ENCODE measurements at places on chromosomes 3 and 15.

DNA sequence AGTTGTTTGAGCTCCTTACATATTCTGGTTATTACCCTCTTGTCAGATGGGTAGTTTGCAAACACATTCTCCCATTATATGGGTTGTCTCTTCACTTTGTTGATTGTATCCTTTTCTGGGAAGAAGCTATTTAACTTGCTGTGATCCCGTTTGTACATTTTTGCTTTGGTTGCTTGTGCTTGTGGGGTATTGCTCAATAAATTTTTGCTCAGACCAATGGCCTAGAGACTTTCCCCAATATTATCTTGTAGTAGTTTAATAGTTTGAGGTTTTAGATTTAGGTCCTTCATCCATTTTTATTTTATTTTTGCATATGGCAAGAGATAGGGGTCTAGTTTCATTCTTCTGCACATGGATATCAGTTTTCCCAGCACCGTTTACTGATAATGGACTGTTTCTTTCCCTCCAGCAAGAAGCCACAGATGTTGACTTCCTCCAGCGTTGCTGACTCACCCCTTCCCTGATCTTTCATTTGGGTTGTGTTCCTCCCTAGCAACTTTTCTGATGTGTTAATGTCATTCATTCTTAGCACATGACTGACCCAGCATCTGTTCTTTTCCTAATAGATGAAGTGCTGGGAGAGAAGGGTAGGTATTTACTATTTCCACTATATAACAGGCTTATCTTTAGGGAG, 166.7 kb upstream of the SGO1 start:
- DNase-seq, result no peak

DNA sequence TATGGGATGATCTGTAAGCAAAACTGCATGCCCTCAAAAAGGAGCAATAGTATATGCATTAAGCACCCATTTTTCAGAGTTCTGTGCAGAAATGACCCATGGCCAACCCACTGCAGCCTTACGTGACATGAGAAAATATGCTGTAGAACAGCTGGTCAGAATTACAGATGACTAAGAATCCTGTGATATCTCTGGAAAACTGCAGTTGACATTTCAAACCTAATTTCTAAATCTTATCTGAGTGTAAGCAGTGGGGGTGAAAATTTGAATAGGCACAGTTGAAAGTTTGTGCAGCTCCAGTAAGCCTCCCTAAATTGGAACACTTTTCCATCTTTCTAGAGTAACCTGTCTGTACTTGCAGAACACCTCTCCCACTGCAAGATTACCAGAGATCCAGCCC, 28.7 kb upstream of the COL6A6 start:
- DNase-seq, result no peak

GRCh38 chr15:89109238-89109637, 21.0 kb downstream of the ABHD2 start:
- DNase-seq, result no peak

- DNase-seq, result no peak
These were observed 4.9 kb upstream of the ALAS1 start for GRCh38 chr3:52193065-52193464.

DNA sequence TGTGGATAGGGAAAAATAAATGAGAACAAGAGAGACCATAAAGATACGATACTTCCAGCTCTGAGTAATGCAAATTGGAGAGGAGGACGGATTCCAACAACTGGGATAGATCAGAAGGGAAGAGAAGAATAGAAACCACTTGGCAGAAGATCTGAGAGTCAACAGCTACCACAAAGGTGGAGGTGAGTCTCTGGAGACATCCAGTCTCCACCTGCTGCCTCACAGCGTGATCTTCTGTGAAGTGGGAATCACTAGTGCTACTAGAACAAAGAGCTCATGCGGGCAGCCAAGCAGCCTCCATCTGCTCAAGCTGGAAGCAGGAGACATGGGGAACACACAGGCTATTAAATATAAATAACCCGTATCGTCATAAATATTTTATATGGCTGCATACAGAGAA, 558.5 kb upstream of the CFAP20DC start:
- no peak for DNase-seq

DNA sequence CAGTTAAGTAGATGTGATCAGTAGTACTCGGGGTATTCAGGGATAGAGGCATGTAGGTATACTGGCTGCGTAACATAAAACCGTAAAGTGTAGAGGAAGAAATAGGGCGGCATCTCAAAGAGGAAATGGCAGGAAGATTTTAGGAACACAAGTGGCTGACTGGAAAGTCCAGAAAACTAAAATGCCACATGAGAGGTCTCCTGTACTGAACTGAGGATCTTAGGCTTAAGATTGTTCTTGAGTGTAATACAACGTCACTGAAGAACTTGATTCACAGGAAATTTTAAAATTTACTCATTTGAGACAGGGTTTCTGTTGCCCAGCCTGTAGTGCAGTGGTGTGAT, 2.3 kb upstream of the LMLN start:
- no peak for DNase-seq

DNA sequence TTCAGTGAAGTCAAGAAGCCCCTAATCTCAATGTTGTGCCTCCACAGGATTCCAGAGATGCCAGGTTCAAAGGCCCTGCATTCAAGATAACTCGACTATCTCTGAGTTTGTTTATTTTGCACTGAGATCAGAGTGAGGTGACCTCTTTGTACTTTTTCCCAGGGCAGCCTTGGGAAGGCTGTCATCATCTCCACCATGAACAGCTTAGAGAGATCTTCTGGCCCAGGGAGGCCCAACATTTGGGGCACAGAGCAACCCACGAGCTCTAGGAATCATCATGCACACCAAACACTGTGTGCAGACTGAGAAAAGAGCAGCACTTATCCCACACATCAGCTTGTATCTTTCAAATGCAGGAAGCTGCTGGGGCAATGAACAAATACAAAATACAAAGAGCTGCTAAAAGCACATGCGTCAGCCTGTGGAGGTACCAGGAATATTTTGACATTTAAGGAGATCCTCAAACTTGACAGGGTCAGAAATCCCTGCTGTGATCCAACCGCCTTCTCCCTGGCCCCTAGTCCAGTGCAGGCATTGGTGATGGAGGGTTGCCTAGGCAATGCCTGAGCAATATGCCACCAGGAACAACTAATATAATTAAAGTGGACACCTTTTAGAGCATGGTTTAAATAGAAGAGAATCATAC, 33.6 kb downstream of the TRIM42 start:
- no peak for DNase-seq

DNA sequence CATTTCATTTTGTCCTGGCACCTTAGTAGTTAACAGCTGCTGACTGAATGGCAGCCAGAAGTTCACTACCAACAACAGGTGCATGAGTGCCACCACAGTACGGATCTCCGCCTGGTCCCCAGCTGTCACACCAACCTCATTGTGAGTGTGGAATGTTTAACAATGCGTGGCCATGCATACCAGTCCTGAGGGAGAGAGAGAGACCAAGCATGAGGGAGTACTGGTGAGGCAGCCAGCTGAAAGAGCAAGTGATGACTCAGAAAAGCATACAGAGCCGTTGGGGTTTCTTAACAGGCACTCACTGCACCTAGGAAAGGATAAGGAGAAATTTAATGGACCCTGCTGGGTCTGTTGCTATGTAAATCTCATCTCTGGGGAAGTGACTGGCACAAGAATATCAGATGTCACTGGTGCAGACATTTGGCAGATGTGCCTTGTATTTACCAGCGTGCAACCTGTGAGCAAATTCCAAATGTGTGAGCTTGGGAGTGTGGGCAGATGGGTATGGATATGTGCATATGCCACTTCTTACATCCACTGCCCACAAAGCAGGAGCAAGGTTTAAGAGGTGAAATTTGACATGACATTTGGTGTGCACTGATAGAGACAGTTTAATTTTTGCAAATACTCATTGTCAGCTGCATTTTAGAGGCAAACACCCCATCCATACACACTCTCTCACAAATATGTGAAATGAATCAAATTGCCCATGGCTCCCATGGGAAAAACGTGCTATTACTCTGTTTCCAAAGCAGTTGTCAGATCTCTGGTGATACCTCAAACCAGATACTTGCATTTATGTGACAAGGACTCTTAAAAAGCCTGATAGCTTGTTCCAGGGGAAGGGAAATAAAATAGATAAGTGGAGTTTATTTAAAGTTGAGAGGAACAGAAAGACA, 245.2 kb upstream of the ARPP21 start:
- no peak for DNase-seq

DNA sequence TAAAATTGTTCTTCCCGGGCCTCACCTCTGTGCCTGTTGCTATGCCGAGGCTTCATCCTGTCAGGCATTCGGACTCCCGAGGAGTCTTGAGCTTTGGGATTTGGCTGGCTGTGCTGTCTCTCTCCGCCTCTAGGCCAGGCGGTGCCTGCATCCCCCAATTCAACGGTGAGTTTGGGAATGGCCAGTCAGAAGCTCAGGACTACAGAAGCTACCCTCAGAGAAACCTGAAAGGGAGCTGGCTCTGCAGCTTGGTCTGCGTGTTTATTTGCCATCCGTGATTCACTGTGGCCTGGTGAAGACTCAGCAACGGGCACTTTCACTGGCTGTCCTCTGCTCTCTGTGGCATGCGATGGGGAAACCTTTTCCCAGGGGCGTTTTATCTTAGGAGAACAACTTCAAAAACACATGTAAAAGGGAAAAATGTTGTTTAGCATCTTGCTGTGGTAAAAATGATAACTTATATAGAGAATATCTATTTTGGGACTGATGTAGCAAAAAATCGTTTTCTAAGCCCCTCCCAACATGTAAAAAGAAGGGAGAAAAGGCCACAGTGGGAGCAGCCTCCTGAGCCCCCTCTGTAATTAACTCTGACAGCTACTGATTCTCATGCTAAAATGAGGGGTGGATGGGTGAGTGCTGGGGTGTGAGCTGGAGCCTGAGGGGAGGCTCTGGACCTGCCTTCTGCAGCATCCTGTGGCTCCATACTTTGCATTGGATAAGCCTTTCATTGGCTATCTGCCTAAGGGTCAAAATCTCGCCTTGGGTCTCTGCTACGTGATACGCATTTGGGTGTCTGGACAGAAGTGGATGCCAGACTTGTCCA, 103.4 kb upstream of the KLHL25 start:
- DNase-seq, result no peak

- DNase-seq, result no peak
These were observed 770.1 kb downstream of the AGBL1 start for GRCh38 chr15:86849558-86850285.

DNA sequence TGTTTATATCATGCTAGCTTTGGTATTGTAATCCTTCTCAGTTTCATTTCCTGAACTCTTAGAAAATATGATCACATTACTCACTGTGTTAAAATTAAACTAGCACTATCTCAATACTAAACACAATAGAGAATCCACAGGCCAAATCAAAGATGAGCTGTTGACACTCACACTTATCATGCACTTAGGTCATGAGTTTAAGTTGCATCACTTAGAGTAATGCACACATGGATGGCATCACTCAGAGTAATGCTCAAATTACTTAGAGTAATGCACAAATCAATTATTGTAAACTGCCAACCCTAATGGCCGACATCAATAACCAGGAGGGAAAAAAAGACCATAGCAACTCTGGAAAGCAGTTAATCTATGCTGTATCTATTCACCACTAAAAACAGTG, 40.0 kb upstream of the MCF2L2 start:
- DNase-seq, result no peak

DNA sequence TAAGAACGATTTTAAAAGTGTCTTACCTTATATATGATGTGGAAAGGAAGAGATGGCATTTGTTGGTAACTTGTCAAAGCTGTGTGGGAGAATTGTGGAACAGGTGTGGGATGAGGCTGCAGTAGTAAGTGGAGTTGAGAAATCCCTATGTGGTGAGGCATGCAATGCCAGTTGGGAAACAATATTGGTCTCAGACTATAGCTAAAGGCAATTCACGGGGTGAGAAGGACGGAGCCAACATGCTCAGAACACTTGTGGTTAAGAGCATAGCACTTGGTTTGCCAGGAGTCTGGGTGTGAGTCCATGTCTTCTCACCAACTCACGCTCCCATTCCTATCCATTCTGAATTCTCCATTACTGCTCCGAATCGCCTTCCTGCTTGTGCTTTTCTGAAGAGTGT, 615.6 kb upstream of the ADAMTS9 start:
- DNase-seq, result no peak

- no peak for DNase-seq
These were observed 77.7 kb upstream of the NR2E3 start for GRCh38 chr15:71732636-71733035.

DNA sequence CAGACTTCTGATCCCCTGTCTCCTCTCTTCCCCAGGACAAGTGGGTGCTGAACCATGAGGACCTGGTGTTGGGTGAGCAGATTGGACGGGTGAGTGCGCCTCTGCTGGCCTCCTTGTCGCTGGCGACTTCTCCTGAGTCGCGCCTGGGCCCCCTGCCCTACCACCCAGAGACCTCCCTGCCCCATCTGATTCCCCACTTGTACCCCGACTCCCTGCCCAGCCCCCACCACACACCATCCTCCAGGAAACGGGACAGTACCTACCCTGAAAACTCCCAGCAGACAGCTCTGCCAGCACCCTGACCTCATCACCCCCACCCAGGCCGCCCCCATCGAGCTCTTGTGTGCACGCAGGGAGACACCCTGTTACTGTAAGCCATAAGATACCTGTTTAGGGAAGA, 7.7 kb downstream of the FES start:
- no peak for DNase-seq

- no peak for DNase-seq
These were observed 75.9 kb downstream of the DGKG start for GRCh38 chr3:186286114-186286513.

- DNase-seq, result no peak
These were observed 65.6 kb upstream of the MYZAP start for GRCh38 chr15:57526076-57526475.

DNA sequence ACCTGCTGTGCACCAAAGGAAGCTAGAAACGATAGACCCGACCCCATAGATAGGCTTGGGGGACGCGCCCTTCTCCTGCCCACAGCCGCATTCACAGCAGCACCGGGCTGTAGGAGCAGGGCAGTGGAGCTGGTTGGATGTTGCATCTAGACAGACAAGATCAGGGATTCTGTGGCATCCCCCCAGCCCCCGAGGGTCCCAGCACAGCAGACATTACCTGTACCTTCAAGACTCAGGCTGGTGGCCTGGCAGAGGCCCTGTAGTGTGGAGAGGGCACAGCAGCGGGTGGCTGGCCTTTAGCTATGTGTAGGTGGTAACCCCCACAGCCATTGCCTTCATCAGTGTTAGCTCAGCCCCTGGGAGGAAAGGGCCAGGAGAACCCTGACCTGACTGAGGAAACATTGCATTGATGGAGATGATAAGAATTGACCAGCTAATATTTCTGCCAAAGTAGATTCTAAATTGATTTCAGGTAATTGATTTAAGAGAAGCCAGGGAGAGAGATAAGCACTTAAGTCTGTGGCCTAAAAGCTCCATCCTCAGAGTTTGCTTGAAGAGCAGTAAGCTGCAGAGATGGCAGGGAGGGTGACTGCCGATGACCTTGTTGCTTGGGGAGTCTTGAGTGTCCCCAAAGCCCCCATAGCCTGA, 269.4 kb downstream of the TLE3 start:
- no peak for DNase-seq

DNA sequence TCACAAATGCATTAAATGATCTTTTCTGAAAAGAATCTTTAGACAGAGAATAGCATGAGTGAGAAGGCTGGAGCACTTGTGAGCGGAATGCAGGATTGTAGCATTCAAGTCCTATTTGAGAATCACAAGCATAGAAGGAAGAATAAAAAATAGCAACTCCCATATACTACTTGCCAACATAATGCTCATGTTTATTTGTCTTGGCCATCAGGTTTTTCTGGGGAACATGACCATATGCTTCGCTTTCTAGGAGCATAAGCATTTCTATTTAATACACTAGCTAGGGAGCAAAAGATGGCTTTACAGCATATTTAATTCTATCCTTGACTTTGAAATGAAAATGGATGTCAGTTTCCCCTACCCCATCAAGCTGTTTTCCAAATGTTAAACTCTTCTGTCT, 170.3 kb upstream of the MITF start:
- DNase-seq, result no peak

GRCh38 chr3:1848935-1849334, 249.7 kb upstream of the CNTN4 start:
- no peak for DNase-seq

- DNase-seq, result no peak
These were observed 178.6 kb downstream of the KCNAB1 start for GRCh38 chr3:156298938-156299337.
